Liver (tissue), 10 donors: ENCODE measurements at places on chromosomes 7 and 10.

GRCh38 chr10:24255881-24256311, 47.0 kb downstream of the KIAA1217 start:
- no peak for DNase-seq

DNA sequence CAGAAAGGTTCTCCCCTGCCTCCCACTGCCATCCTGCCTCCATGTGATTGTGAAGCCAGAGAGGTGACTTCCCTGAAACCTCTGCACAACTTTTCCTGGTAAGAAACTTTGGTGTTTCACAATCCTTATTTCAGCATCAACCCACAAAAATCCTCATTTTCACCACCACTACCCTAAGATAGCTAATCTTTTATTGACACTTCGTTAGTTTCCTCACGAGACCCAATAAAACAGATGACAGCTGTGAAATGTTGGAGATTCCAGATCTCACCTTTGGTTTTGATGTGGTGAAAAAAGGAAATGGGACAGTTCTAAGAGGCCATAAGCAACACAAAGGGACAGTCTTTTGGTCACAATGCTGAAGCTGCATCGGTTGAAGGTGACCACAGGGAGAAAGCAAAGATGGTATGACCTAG, 59.9 kb upstream of the TM9SF3 start:
- DNase-seq, result no peak

DNA sequence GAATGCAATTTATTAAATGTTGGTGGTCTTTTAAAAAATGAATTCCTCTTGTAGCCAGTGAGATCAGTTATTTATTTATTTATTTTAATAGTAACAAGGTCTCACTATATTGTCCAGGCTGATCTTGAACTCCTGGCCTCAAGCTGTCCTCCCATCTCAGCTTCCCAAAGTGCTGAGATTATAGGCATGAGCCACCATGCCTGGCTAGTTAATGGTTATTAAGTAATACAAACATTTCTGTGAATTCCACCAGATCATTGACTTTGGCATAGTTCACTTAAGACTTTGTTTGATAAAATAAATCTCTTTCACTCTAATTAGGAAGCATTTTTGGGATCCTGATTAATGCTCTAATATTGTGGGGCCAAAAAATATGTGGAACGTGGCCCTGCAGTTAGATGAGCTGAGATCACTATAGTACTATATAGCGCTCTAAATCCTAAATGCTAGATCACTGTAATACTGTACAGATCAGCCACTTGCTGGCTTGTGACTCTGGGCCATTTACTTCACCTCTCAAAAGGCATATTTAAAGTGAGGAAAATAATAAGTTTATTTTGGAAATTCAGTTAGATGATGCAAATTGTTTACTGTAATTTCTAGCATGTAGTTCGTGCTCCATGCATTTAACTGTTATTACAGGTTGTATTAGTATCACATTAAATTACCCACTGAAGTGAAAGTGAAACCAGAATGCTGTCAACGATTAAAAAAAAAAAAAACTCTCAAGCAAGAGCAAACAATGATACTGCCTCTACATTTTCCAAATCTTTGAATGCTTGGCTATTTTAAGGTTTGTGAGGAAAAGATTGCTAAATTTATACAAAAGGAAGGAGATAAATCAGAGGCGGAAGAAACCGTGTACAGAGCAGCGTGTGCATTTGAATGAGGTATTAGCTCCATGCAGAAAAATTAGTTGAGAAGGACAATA, 15.9 kb upstream of the FAS start:
- no peak for DNase-seq

DNA sequence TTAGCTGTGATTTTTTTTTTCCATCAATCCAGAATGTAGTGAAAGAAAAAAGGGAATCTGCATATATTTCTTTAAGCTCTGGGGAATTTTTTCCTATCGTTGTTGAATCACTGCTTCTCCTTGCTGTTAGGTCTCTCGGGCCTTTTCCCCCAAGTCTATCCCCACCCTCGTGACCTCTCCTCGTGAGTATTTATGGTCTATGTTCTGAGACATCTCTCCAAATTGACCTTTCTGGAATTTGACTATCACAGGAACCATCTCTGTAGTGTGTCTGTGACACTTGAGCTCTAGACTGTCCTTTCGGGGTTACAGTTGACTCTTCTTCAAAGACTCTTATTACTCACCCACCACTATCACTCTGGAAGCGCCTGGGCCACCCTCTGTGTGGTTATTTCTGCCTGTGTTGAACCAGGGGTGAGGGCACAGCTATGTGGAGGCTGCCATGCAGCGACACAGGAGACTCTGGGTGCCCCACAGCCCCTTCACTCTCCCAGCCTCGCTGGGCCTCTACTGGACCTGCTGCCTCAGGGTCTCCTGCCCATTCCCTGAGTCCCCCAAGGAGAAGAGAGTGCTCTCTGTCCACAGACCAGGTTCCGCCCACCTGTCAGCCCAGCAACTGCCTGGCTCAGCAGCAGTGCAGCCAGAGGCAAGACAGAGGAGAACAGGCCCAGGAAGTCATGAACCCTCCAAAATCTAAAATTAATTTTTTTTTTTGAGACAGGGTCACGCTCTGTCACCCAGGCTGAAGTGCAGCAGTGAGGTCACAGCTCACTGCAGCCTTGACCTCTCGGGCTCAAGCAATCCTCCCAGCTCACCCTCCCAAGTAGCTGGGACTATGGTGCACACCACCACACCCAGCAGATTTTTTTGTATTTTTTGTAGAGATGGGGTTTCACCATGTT, 45.7 kb upstream of the PTPRN2 start:
- no peak for DNase-seq

DNA sequence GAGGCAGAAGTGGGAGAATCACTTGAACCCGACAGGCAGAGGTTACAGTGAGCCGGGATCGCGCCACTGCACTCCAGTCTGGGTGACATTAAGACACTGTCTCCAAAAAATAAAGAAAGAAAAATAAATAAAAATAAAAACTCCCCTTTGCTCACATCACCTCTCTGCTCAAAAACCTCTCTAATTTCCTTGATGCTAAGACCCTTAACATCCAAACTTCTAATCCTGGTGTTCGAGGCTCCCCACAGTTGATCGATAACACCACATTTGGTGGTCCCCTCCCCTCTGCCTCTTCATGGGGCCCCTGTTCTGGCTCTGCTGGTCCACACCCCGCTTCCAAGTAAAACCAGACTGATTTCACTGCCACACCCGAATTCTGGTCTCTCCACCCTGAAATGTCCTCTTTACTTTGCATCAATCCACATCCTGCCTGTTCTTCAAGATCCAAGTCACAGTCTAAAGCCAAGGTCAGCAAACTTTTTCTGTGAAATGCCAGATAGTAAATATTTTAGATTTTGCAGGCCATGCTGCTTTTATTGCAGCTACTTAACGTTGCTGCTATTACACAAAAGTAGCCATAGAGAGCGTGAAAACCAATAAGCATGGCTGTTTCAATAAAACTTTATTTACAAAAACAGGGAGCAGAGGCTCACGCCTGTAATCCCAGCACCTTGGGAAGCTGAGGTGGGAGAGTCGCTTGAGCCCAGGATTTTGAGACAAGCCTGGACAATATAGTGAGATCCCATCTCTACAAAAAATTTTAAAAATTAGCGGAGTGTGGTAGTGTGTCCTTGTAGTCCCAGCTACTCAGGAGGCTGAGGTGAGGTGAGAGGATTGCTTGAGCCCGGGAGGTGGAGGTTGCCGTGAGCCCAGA, 11.8 kb downstream of the MOSPD3 start:
- no peak for DNase-seq

DNA sequence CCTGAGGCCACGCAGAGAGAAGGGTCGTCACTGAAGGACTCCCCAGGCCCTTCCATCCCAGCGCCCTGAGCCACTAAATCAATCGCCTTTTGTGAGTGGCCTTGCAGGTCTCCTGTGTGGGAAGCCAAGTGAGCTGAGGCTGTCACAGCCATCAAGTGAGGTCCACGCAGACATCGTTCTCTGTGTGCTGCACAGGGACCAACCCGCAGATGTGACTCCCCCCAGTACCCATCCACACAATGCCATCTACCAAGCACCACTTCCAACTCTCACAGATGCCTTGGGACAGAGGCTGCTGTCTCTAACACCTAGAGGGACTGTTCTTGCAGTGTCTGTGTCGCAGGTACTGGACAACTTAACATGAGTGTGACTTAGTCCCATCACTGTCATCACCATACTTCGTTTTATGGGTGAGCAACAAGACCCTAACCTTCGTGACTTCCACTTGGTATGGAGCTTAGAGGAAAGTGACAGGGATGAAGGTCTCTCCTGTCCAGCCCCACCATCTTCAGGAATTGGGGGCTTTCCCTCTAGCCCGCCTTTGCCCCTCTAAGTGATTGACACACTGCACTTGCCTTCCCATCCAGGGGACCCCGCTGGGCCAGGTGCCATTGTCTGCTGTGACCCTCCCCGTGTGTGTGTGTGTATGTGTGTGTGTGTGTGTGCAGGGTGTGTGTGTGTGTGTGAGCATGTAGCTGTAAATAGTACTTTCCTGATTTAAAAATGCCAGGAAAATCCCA, 51.4 kb upstream of the TMEM72 start:
- DNase-seq, result no peak

DNA sequence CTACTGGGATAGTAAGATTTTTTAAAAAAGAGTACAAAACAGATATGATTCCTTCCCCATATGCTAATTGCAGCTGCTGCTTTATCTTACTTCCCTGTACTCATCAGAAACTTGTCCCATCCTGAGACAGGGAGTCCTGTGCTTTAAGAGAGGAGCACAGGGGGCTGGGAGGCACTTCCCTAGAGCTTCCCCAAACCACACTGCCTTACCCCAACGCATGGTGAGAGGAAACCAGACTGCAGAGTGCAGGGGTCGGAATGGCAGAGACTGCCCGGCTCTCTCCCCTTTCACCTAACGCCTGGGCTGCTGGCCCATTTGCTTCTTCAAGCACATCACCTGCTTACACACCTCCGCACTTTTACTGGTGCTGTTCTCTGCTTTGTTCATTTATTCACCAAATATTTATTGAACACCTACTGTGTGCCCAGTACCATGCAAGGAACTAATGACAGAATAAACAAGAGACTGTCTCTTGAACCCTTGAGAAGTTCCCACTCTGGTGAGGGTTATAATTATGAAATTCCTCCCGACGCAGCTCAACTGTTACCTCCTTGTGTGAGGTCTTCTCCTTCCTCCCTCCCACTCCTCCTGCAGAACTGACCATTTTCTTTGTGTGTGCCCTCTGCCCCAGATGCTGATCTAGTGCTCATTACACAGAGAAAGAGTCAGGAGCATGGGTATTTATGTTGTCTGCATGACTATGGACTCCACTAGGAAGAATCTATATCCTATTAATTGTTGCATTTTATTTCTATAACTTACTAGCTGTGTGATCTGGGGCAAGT, 289.7 kb downstream of the TCF7L2 start:
- DNase-seq, result no peak

- no peak for DNase-seq
Measured at GRCh38 chr7:5217851-5218331, 27.9 kb downstream of the WIPI2 start.

DNA sequence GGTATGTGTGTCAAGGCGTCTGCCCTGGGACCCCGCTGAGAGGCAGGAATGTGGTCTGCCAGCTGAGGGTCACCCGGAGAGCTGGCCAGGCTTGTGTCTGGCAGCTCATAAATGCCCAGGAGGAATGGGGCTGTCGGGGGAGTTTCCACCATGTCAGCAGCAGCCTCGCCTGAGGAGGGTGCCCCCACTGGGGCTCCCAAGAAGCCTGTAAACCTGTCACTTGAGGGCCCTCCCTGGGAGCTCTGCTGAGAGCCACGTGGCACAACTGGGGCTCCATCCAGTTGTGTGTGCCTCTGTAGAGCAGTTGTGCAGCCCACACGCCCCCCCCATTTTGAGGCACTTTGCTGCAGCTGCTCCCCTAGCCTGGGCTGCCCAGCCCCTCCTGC, 70.6 kb downstream of the NEURL1 start:
- no peak for DNase-seq

GRCh38 chr7:110420788-110421187, 670.1 kb upstream of the LRRN3 start:
- DNase-seq, result no peak

- no peak for DNase-seq
Measured at GRCh38 chr7:100588438-100588837, 2.3 kb downstream of the FBXO24 start.

GRCh38 chr7:121282129-121282528, 46.7 kb upstream of the WNT16 start:
- no peak for DNase-seq

- peak; percentile 30 for DNase-seq
Measured at GRCh38 chr10:85993840-85994507, 372.6 kb downstream of the GRID1 start.

- no peak for DNase-seq
Measured at GRCh38 chr10:7027913-7028808, 382.7 kb downstream of the SFMBT2 start.
